Amniotic epithelial cell (primary cell): ENCODE measurements at places on chromosomes 16 and 17.

DNA sequence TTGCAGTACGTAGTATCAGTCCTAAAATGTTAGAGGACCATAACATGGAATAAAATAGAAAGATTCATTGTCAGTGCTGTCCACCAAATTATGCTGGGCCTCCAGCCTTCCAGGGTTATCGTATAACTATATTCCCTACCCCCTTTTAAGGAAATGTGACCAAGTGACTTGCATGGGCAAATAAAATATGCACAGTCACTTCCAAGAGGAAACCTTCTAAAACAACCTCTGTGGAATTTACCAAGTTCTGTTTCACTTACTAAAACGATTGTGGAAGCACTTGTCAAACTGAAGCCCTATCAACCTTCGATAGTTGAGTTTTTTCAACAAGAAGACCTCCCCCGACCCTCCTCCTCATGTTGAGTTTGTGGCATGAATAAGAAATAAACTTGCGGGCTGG is 345.4 kb upstream of the C16orf82 start:
- DNase-seq = no peak

DNA sequence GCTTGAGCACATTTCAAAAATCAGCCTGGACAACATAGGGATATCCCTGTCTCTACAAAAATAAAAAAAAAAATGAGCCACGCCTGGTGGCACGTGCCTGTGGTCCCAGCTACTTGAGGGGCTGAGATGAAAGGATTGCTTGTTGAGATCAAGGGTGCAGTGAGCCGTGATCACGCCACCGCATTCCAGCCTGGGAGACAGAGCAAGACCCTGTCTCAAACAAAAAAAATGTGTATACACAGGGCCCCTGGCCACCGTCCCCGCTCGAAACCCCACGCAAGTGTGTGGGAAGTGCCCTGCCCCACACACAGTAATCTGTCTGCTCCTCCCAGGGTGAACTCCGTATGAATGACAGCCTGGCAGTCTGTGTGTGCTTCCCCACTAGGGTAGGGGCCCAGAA is 93.0 kb upstream of the RPL38 start:
- no peak for DNase-seq

GRCh38 chr17:59565959-59566324 is 532 bp downstream of the DHX40 start:
- peak; percentile 81 for DNase-seq

- no peak for DNase-seq
Observed at GRCh38 chr17:54239291-54239690, 416.6 kb downstream of the KIF2B start.

DNA sequence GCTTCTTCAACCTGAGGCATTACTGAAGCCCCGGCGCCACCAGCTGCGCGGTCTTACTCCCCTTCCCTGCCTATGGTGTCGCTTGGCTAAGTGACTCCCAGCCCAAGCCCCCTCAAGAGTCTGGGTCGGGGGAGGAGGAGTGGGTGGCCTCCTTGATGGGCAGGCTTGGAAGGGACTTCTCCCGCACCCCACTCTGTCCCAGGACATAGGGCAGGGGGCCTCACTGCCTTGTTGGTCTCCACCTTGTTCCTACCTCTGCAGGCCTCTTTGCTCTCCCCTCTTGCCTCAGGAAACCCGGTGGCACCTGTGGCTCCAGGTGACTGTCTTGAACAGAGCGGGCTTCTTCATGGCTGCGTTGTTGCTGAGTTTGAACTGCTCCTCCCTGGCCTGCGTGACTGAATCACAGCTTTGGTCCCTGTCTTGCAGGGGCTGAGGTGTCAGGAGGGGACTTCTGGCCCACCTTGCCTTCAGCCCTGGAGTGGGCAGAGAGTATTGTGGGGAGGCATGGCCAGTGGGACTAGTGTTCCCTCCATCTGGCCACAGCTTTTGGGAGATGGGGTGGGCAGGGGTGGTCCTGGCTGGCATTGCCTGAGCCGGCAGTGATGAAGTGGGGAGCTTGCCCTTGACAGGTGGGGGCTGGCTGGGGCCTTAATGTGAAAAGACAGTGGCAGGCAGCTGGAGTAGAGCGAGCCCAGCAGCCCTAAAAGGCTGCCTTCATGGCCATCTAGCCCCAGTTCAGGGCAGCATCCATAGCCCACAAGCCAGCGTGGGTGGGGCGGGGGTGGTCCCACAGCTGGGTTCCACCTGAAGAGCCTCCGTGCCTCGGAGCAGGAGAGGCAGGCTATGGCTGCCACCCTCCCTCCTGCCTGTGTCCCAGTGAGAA is 7.3 kb downstream of the CBX2 start:
- DNase-seq = no peak

- DNase-seq = no peak
Observed at GRCh38 chr16:12586701-12587100, 217.0 kb downstream of the CPPED1 start.

DNA sequence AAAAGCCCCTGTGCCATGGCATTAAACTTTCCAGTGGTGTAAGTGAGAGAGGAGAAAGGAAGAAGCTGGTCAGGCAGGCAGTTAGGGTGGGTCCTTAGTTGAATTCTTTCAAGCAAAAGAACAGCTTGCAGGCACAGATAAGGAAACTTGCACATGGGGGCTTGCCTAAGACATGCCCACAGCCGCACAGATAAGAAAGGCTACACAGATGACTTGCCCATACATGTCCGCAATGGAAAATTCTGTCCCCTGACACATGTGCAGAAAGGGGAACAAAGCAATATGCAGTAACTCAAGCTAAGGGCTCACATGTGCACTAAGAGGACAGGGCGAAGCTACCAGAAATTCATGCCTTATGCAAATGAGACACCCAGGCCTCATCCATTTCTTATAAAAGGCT is 69.9 kb downstream of the GSG1L start:
- no peak for DNase-seq

DNA sequence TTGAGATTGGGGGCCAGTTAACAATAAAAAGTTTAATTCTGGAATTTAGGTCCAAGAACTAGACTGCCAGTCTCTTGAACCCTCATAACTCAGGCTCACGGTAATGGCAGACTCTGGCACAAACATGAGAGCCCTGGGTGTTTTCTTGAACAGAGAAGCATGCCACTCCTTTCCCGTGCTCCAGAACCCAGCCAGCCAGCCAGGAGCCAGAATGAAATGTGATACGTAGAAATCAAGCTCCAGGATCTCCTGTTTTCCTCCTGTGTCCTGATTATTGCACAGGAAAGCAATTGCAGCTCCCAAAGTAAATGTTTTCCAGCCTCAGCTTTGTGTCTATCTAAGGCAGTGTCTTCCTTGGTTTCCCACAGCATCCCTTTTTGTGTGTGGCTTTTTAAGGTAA is 46.2 kb upstream of the NOL11 start:
- no peak for DNase-seq

- no peak for DNase-seq
Observed at GRCh38 chr16:28040039-28040438, 23.5 kb downstream of the GSG1L start.

DNA sequence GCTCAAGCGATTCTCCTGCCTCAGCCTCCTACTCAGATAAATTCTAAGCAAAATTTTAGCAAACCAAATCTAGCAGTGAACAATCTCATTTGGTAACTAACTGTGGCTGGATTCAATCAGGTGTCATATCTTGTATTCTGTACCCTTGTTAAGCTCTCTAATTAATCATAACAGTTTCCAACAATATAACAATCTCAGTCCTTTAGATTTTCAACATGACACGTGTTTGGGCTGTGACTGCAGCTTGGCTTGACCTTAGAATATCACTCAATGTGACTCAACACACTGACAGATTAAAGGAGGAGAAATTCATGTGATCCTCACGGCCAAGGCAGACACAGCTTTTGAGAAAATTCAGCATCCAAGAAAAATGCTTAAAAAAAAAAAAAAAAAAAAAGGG is 133.6 kb downstream of the BANP start:
- DNase-seq = peak; percentile 83

DNA sequence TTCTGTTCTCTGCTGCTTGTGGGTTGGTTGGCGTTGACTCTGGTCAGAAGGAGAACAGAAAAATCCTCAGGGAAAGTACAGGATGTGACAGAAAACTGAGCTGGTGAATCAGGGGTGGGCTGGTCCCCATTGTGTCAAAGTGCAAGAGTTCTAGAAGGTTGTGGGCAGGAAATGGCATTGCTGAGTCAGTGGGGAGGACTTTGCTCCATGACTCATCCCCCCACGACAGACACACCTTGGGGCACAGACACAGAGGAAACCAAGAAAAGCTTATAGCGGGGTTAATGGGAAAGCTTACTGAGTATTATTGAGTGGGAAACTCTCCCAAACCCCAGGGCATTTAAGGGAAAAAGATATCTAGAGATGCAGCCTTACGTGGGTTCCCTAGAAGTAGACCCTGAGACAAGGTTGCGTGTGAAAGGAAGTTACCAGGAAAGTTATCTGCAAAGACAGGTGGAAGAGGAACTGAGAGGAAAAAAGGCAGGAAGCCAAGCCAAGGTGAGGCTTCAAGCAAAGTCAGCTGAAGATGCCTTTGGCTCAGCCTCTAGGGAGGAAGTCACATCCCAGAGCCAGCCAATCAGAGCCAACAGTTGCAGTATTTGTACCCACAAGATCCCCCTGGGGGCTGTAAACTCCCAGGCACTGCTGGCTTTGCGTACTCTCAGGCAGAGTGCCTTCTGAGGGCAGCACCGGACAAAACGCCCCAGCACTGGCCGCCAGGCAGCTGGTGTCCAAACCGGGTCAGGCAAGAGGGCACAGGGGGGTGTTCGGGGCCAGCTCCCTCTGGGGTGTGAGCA is 86.4 kb downstream of the FOXL1 start:
- peak; percentile 87 for DNase-seq

- DNase-seq = no peak
Observed at GRCh38 chr16:73355981-73356380, 308.1 kb upstream of the ZFHX3 start.

GRCh38 chr17:38464251-38464722 is 36.0 kb downstream of the ARHGAP23 start:
- no peak for DNase-seq

DNA sequence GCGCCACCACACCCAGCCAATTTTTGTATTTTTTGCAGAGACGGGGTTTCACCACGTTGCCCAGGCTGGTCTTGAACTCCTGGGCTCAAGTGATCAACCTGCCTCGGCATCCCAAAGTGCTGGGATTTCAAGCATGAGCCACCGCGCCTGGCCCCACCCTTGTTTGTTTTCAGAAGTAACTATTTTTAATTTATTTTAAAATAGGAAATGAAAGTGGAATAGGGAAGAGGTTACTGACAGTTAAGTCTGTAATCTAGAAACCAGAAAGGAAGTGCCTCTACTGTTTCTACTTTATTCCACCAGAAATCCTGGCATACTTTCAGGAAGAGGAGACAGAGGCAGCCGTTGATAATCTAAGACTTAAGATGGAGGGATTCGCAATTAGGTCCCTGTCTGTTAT is 225.6 kb downstream of the TANC2 start:
- DNase-seq = no peak

- DNase-seq = no peak
Observed at GRCh38 chr16:72422308-72422897, 250.4 kb upstream of the PMFBP1 start.

DNA sequence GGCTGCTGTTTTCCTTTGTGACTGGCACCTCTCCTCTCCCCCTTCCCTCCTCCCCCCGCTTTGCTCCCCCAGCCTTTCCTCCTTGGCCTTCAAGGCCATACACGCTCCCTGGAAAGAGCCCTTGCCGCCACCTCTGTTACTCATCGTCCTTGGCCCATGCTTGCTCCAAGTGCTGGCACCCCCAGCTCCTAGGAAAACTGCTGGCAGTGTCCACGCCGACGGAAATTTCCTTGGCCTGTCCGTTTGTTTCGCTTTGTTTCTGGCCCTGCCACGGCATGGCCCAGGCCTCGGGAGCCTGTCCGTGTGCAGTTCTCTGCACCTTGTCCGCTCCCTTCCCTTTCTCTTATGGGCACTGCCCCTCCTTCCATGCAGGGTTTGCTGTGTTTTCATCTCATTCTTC is 18.0 kb downstream of the CA5A start:
- no peak for DNase-seq

DNA sequence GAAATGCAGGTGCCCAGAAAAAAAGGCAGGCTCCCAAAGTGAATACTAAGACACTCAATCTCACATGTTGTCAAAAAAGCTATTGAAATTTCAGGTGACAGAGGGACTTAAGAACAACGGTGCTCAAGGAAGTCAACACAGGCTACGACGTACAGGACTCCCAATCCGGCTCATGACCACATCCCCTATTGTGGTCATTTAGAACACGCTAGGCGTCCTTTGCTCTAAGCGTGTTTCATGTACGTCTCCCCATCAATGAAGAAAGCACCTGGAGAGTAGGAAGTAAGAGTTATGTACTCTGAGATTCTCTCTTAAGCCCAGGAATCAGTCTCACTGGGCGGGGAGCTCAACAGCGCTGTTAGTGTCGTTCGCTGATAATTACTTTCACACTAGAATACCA is 94.1 kb downstream of the MRM3 start:
- DNase-seq = no peak

DNA sequence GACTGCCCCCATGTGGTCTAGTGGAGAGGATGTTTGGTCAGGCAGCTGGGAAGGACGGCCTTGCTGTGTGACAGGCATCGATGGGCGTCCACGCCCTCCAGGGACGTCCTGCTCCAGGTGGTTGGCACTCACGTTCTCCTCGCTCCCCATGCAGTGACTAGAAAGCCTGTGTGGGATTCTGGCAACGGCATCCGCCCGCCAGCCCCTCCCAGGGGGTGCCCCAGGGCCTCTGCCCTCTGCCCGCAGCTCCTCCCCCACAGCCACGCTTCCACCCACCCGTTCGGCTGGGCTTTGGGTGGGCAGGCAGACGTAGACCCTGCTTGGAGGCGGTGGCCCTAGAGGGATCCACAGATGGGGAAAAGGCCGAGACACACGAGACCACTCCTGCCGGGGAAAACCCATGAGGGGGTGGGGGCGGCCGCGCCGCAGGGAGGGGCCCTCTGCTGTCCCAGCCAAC is 4.7 kb upstream of the IL17C start:
- DNase-seq = no peak
